Transverse colon (tissue), 4 donors: ENCODE measurements at places on chromosomes 12 and 14. TPM values are rescaled to one million over a fixed set of nuclear protein-coding genes. Genes with fewer than 3 reads are reported as not detected.

GRCh38 chr14:73467800-73468199 lies 9.5 kb upstream of the NUMB start:
- no peaks in the 10 kb centered on the region for H3K36me3 ChIP-seq
- H3K27me3 ChIP-seq = no peaks in the 10 kb centered on the region
- no peak overlapping the region for H3K4me3 ChIP-seq
- no peak overlapping the region for H3K27ac ChIP-seq
- peaks cover 3% of the 10 kb centered on the region for H3K4me1 ChIP-seq

The RNF34 gene
- 63.2 TPM for total RNA-seq

The GUCY2C gene
- total RNA-seq = 85.7 TPM

DNA sequence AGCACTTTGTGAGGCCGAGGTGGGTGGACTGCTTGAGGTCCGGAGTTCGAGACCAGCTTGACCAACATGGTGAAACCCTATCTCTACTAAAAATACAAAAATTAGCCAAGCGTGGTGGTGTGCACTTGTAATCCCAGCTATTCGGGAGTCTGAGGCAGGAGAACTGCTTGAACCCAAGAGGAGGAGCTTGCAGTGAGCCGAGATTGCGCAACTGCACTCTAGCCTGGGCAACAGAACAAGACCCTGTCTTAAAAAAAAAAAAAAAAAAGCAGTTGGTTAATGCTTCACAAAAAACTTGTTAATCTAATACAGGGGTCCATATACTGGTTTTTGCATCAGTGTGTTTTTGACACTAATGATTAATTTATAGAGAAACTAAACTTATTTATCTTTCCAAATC lies 18.5 kb upstream of the SLC7A8 start:
- no peak overlapping the region for H3K27ac ChIP-seq
- H3K4me3 ChIP-seq = no peak overlapping the region
- H3K4me1 ChIP-seq = no peaks in the 10 kb centered on the region

DNA sequence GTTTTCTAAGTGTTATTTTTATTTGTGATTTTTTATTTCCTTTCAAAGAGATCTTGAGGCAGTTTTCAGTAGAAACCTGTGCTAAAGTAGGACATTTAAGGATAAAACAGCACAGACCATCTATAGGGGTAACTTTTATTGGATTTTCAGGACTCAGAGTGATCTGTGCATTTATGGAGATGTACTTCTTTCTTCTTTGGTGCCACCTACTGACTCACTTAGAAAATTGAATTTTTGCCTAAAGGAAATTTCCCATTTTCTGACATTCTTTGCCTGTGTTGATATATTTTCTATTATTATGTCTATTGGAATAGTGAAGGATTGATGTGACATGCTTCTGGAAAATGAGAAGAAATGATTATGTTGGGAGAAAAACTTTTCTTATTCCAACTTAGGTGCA lies 113.0 kb downstream of the UNC79 start:
- H3K36me3 ChIP-seq = no peaks in the 10 kb centered on the region
- H3K27me3 ChIP-seq = no peaks in the 10 kb centered on the region
- no peak overlapping the region for H3K4me3 ChIP-seq
- H3K4me1 ChIP-seq = no peaks in the 10 kb centered on the region
- no peak for DNase-seq
- no peak overlapping the region for H3K27ac ChIP-seq

DNA sequence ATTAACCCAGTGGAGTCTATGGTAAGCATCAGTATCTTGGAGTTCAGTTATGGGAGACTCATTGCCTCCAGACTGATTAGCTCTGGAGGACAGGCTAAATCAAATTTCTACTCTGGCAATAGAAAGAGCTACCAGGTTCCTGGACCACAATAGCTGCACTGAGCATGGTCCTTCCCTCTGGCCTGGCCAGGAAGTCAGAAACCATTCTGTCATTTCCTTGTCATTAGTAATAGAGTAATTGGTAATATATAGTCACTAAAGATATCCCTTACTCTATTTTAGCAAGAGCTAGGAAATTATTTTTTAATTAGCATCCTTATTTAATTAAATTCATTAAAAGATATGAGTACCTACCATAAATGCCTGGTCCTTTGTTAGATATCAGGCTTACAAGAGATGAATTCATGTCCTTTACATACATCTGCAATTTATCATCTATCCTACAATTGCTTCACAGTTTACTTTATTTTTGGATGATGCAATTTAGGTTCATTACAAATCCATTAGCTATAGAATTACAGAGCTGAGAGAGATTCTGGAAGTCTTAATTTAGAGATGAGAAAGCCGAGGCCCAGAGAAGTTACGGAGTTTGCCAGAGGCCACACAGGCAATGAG lies 23.7 kb upstream of the TDRD9 start:
- DNase-seq = no peak
- no peak overlapping the region for H3K4me3 ChIP-seq
- no peak overlapping the region for H3K27ac ChIP-seq
- H3K36me3 ChIP-seq = no peaks in the 10 kb centered on the region

GRCh38 chr14:100434911-100435438 lies 111.8 kb downstream of the SLC25A47 start:
- peaks cover 32% of the 10 kb centered on the region for H3K4me1 ChIP-seq
- no peaks in the 10 kb centered on the region for H3K27me3 ChIP-seq
- no peak overlapping the region for H3K27ac ChIP-seq
- H3K4me3 ChIP-seq = no peak overlapping the region

The CLEC4C gene
- total RNA-seq = not detected

DNA sequence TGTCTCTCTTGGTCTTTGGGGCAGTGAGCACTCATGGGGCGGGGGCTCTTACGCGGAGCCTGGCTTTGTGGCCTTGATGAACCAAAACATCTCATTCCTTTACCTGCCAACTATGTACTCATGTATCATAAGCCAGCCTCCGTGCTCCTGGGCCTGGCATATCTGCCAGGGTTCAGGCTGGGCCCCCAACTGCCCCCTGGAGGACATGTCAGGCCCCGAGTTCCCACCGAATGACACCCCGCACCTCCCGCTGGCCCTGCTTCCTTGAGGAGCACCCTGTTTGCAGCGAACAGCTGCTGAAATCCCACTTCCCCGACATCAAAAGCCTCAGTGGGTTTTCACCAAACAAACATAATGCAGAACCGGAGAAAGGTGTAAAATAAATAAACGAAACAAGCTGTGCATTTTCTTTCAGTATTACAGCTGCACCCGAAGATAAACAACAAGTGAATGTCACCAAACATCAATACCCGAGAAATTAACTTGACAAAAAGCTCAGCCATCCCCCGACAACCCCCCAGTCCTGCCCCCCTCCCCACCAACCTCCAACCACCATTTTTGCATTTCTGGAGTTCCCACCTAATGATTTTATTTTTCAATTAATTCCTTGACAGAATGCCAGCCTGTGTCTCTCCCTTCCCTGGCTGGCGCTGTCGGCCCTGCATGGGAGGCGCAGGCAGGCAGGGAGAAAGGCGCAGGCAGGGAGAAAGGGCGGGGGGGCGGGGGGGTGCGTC lies 139.2 kb downstream of the RBM19 start:
- no peaks in the 10 kb centered on the region for H3K4me1 ChIP-seq
- H3K27ac ChIP-seq = no peak overlapping the region
- H3K4me3 ChIP-seq = no peak overlapping the region
- H3K27me3 ChIP-seq = no peaks in the 10 kb centered on the region
- no peak for DNase-seq
- H3K36me3 ChIP-seq = no peaks in the 10 kb centered on the region

DNA sequence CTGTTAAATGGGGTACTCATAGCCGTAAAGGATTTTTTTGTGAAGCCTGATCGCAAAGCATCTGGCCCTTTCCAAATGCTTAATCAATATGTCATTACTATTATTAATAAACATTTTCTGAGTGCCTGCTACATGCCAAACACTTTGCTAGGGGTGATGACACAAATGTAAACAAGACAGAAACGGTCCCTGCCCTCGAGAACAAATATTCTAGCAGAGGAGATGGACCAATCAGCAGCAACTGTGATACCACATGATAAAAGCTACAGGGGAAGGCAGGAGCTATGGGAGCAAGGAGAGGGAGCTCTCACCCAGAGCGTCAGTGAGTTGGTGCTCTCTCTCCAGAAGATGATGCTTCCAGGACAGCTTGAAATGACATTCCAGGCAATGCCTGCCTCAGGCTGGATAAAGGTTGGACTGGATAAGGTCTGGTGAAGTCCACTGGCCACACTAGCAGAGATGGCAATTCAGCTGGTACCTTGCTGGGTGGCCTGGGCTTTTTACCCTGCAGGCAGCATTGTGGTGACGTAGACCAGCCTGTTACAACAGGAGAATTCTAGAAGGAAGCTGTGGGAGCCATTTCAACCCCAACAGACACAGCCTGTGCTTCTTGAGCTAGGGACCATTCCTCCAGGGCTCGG lies 41.1 kb downstream of the ERH start:
- H3K27me3 ChIP-seq = no peaks in the 10 kb centered on the region
- H3K4me3 ChIP-seq = no peak overlapping the region
- no peak for DNase-seq

DNA sequence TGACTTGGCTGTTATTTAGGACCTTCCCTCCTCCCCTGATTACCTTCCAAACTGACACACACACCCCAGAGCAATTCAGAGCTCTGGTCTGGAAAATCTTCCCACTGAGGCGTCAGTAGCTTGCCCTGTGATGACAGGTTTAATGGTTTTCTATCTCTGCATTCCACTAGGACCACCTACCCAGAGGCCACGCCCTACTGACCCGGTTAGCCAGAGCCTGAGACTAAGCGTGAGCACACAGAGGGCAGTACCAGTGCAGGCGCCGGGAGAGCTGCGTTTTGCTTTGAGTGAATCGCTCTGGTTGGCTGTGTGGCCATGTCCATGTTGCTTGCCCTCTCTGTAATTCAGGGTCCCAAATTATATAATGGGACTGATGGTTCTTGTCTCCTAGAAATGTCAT lies 36.2 kb upstream of the ATP2A2 start:
- no peaks in the 10 kb centered on the region for H3K36me3 ChIP-seq
- H3K4me3 ChIP-seq = no peak overlapping the region
- no peak for DNase-seq
- H3K4me1 ChIP-seq = peaks cover 45% of the 10 kb centered on the region
- peak overlapping the region; percentile 89 for H3K27ac ChIP-seq

DNA sequence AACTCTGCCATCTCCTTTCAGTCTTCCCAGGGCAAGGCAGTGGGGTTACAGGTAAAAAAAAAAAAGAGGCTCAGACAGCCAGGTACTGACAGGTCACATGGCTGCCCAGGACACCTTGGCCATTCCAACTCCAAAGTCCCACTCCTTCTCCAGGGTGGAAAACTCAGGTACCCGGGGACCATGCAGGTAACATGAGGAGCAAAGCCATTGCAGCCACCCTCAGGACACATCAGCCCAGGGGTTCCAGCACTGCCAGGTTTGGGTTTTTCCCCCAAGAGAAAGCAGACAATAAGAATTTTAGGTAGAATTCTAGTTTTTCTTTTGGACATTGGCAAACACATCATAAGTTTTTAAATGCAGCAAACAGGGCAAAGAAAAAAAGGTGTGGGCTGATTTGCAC lies 15.3 kb downstream of the FAM222A start:
- peaks cover 12% of the 10 kb centered on the region for H3K4me1 ChIP-seq
- no peaks in the 10 kb centered on the region for H3K27me3 ChIP-seq

DNA sequence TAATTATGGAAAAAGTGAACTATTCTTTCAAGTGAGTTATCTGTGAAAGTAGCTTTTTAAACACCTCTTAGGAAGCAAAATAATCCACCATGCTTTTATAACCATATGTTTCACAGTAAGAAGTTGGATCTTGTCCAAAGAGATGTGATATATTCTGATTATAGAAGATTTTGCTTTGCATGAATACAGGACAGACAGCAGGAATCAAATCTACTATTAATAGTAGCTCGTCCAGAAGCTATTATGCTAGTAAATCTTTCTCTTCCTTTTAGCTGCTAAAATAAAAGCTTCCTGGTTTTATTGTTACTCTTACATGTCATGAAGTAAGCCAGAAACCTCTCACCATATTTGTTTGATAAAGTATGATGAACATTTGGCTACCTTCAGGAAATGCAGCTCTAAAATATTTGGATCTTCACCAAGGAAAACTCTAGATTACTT lies 257.0 kb downstream of the IPO8 start:
- peak overlapping the region; percentile 28 for H3K27ac ChIP-seq
- H3K4me3 ChIP-seq = no peak overlapping the region
- H3K27me3 ChIP-seq = no peaks in the 10 kb centered on the region
- DNase-seq = no peak
- no peaks in the 10 kb centered on the region for H3K36me3 ChIP-seq

The CEBPE gene
- total RNA-seq = not detected

DNA sequence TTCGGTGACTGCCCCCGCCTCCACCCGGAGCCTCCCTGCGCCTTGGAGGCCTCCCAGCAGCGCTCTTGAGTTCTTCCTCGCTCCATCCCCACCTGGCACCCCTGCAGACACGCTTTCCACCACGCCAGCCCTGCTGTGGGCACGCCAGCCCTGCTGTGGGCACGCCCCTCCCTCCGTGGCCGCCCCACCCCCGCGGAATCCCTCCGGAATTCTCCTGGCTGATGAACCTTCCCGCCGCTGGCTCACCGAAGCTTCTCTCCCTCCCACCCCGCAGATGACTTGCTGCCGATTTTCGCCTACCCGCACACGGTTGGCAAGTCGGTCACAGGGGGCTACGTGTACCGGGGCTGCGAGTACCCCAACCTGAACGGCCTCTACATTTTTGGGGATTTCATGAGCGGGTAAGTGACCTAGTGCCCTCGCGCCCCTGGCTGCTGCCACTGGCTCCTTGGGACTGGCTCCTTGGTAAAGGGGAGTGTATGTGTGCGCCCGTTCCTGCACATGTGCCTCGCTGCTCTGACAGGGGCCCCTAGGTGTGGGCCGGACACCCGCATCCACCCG lies 15.2 kb downstream of the HHIPL1 start:
- peaks cover 40% of the 10 kb centered on the region for H3K27me3 ChIP-seq
- no peaks in the 10 kb centered on the region for H3K4me1 ChIP-seq
- no peak for DNase-seq
- no peaks in the 10 kb centered on the region for H3K36me3 ChIP-seq
- H3K4me3 ChIP-seq = no peak overlapping the region

The LHX5 gene
- not detected for total RNA-seq

DNA sequence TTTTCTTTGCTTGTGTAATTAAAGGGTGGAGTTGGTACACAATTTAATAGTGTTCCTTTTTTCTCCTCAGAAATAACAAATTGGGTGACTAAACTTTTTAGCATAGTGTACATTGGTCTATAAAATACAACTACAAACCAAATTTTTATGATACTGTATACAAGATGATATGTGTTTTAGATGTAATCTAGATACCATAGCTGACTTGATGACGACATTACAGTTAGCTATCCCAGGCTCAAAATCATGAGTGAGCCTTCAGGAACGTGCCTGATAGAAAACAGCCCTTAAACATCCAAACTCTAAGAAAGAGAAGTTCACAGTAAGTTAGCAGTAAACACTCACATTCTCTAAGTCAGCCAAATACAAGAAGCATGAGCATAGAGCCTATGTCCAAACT lies 99.0 kb upstream of the SSTR1 start:
- DNase-seq = no peak
- no peak overlapping the region for H3K4me3 ChIP-seq
- no peak overlapping the region for H3K27ac ChIP-seq
- no peaks in the 10 kb centered on the region for H3K27me3 ChIP-seq
- H3K4me1 ChIP-seq = no peaks in the 10 kb centered on the region

The CCDC197 gene
- total RNA-seq = not detected

- no peak overlapping the region for H3K27ac ChIP-seq
- peaks cover 7% of the 10 kb centered on the region for H3K4me1 ChIP-seq
- H3K27me3 ChIP-seq = no peaks in the 10 kb centered on the region
- no peak overlapping the region for H3K4me3 ChIP-seq
- no peak for DNase-seq
- no peaks in the 10 kb centered on the region for H3K36me3 ChIP-seq
Observed at GRCh38 chr12:5546616-5547015, 114.7 kb downstream of the NTF3 start.
